A549 treated with CORT108297 at 1 μM for 4 hours (cell line): ENCODE measurements at places on chromosomes 3 and 15. TPM values are rescaled to one million over a fixed set of nuclear protein-coding genes. Genes with fewer than 3 reads are reported as not detected.

The COL8A1 gene
- total RNA-seq = not detected in 5 replicates

The CEMIP gene
- total RNA-seq = 1.5 to 2.2 TPM (median 1.9 TPM) in 5 replicates

The INTS14 gene
- 43.6 to 48.8 TPM (median 43.7 TPM) in 5 replicates for total RNA-seq

The STT3B gene
- total RNA-seq = 63.0 to 99.8 TPM (median 74.2 TPM) in 5 replicates

The MAP2K1 gene
- 75.9 to 113 TPM (median 103 TPM) in 5 replicates for total RNA-seq

The SYNPR gene
- not detected in 5 replicates for total RNA-seq

The DCLK3 gene
- 0.01 TPM in 1 of 5 replicates, not detected in the others for total RNA-seq

The LRRIQ4 gene
- total RNA-seq = not detected in 5 replicates

The UBA5 gene
- 23.3 to 29.7 TPM (median 24.9 TPM) in 5 replicates for total RNA-seq

The CPLX3 gene
- total RNA-seq = 0.05 to 0.06 TPM in 2 of 5 replicates, not detected in the others

The LRRC31 gene
- total RNA-seq = 0.02 TPM in 1 of 5 replicates, not detected in the others

The SLCO2A1 gene
- 0.01 to 0.09 TPM (median 0.02 TPM) in 5 replicates for total RNA-seq

The GANC gene
- total RNA-seq = 5.5 to 7.4 TPM (median 6.9 TPM) in 5 replicates
